ENCODE measurements at places on chromosomes 5 and 9.

DNA sequence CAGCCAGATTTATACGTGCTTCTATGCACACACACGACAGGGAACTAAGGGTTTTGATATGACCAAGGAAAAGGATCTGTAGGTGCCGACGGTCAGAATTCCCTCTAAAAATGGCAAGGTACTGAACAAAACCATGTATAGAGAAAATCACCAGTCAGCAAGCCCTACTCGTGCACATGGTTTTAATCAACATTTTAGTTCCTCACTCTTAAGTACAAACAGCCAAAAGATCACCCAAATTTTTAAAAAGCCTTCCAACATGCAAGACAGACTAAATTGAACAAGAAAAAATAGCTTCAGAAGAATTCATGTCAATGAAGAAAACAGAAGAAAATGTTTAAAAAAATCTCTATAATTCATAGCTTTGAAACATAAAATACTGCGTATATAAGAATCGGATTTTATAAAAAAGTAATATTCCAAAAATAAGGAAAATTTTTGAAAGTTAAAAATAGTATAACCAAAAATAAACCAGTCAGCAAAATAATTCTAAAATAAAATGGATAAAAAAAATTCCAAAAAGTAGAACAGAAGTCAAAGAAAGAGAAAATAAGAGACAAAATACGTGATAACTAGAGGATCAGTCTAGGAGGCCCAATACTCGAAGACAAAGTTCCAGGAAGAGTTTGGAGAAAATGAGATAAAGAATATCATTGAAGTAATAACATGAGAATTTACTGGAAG lies 43.0 kb upstream of the KCNV2 start:
- no peak for DNase-seq

DNA sequence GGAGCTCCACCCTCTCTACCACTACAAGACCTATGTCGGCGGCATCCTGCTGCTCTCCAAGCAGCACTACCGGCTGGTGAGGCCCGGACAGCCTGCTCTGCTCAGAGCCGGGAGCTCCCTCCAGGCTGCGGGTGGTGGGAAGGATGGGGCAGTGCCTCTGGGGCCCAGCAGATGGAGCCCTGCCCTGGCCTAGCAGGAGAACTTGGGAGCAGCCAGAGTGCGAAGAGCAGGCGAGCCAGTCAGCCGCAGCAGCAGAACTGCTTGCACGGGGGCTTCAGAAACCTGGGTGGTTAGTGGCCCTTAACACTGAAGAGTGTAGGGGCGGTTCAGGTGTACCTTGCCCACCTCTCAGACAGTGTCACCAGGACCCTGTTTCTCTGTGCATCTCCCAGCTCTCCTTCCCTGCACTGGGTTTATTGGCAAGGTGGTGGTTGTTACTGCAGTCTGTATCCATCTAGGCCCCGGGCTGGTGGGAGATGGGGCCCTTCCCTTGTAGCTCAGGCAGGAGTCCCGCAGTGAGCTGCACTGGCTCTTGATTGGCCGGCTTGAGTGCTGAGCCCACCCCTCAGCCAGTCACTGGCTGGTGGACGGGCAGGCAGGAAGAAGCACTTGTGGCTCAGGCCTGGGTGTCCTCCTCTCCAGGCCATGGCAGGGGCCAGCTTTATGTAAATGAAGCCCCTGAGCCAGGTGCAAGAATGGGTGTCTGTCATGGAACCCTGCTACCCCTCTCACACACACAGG lies 7.7 kb downstream of the B4GALT7 start:
- DNase-seq, result peak; percentile 88

DNA sequence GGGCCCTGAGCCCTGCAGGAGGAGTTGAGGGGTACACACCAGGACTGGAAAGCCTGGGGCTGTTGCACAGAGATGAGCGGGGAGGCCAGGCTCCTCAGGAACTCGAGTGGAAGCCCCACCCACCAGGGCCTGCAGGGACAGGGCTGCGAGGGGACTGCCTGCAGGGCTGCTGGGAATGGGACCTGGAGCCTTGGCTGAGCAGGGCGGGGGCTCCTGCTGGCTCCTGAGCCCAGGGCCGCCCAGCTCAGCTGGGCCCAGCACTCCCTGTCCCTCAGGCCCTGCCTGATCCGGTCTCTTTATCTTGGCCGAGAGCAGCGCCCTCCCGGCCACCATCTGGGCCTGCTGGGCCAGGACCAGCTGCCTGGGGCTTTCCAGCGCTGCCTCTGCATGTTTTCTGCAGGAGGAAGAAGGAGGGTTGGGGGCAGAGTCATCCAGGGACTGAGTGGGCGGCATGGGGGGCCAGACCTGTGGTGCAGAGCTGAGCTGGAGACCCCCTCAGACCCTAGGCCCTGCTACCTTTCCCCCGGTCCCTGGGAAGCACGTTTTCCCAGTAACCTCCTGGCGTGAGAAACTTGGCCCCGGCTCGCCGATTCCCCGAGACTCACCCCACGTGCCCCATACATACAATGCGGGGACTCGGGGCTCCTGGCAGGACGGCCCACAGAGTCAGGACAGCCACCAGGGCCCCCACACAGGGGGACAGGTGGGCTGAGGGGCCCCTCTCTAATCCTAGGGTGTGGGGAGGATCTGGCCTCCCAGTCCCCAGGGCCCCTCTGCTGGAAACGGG lies 9.4 kb downstream of the LCN12 start:
- DNase-seq, result no peak

- DNase-seq, result no peak
Measured at GRCh38 chr9:13779106-13779505, 499.6 kb upstream of the MPDZ start.

GRCh38 chr9:131496844-131497405 lies 5.8 kb upstream of the POMT1 start:
- DNase-seq, result no peak

DNA sequence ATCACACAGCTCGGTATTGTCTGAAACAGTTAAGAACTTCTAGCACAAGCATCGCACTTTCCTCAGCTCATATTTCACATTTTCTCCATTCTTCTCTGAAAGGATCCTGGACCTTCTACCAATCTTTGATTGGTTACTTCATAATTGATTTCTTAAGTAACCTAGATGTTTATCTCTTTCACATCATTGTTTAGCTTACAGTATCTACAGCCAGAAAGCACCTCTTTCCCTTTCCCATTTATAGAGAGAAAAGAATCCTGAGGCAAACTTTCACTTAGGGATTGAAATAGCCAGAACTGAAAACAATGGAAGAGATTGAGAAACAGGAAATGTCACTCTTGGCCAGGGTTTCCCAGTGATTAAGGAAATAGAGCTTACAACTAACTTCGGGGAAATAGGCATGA lies 2.5 kb downstream of the IL33 start:
- no peak for DNase-seq

- no peak for DNase-seq
Measured at GRCh38 chr9:109861499-109861898, 81.5 kb downstream of the PALM2AKAP2 start.

DNA sequence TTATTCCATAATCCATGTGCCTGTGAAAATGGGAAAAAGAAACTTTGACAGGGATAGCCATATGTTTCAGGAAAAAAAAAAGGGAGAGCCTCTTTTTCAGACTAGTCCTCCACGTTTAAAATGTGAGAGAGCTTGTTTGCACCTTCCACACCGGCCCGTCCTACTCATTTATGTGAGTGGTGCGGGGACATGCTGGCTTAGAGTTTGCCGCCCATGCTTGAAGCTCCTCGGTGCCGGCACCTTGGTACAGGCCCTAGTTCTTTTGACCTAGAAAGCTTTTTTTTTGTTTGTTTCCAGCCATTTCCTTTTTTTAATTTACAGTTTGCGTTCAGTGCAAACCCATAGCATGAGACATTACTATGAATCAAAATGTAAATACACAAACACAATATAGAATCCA lies 27.8 kb downstream of the PSAT1 start:
- DNase-seq, result no peak

- DNase-seq, result no peak
Measured at GRCh38 chr9:89223396-89223977, 44.9 kb upstream of the SHC3 start.

GRCh38 chr5:133977161-133977787 lies 8.8 kb upstream of the C5orf15 start:
- no peak for DNase-seq

DNA sequence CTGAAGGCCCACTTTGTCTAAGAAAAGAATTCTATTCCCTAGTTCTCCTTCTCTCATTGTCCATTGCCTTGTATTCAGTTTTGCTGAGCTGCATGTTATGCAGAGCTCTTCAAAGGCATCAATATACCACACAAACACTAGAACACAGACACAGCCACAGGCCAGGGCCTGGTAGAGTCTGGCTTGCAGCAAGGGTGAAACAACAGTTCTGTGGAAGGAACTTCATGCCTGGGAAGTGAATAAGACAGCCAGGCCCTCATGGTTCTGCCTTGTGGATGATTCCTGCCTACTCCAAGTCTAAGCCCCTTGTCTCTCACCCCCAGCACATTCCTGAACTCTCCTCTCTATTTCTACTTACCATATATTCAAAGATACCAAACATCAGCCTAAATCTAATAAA lies 30.8 kb downstream of the KLHL3 start:
- no peak for DNase-seq

- no peak for DNase-seq
Measured at GRCh38 chr5:43353668-43354067, 40.5 kb upstream of the HMGCS1 start.

GRCh38 chr5:73939557-73939956 lies 313.6 kb downstream of the ARHGEF28 start:
- DNase-seq, result no peak

DNA sequence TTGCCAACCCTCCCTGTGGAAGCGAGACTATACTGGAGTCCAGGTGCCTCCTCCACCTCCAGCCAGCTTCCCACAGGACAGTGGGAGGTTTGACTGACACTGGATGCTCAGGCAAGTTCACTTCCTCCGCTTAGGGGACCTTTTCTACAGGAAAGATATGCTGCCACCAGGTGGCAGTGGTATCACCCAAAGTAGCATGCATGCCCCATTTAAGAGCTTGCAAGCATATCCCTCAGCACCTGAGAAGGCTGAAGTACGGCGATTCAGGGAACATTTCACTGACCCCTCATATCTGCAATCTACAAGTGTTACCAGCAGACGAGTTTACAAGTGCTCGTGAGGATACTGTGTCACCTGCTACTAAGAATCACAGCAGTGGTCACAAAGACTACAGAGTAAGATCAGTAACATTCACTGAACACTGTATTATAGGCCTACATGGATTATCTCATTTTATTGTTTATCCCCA lies 75.5 kb downstream of the KLHL3 start:
- DNase-seq, result peak; percentile 84

GRCh38 chr9:92147030-92147851 lies 32.0 kb upstream of the SPTLC1 start:
- DNase-seq, result peak; percentile 61

GRCh38 chr5:141657404-141657803 lies 6.2 kb upstream of the FCHSD1 start:
- DNase-seq, result no peak

- DNase-seq, result peak; percentile 8
Measured at GRCh38 chr5:155303120-155303519, 289.6 kb downstream of the KIF4B start.

DNA sequence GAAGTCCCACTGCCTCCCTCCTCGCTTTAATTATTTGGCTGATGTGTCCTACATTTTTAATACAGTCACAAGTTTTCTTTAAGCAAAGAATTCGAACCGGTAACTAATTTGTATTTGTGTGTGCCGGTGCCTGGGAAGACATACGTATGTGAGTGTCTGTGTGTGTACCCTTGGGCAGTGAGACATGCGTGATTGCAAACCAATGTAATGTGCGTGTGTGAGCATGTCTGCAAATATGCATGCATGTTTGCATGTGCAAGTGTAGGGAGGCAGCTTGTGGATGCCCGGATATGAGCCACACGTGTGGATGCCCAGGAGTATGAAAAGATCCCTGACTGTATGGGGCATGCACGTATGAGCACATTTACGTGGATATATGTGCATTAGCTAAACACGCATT lies 44.4 kb upstream of the NEK6 start:
- no peak for DNase-seq

- DNase-seq, result peak; percentile 24
Measured at GRCh38 chr5:64773533-64773932, 4.8 kb downstream of the CWC27 start.
